ENCODE measurements at places on chromosomes 6 and 20. TPM values are rescaled to one million over a fixed set of nuclear protein-coding genes. Genes with fewer than 3 reads are reported as not detected.

LY6G6F gene
- total RNA-seq: not detected

MOCS1 gene
- 21.7 TPM for total RNA-seq

FUCA2 gene
- 13.6 TPM for total RNA-seq

APCDD1L gene
- 3.0 TPM for total RNA-seq

TSHZ2 gene
- 10.1 TPM for total RNA-seq

TMC2 gene
- 0.10 TPM for total RNA-seq

PIM1 gene
- total RNA-seq: 38.3 TPM

VSTM2L gene
- total RNA-seq: 4.1 TPM

BANF2 gene
- not detected for total RNA-seq

SLC24A3 gene
- total RNA-seq: 7.1 TPM

SOBP gene
- 5.9 TPM for total RNA-seq

WFDC12 gene
- 1.1 TPM for total RNA-seq

CALHM5 gene
- 4.6 TPM for total RNA-seq

NEURL2 gene
- 2.9 TPM for total RNA-seq

TBC1D32 gene
- 37.8 TPM for total RNA-seq

DEFB132 gene
- not detected for total RNA-seq

CAGE1 gene
- not detected for total RNA-seq

Measured in skin of body (tissue), 3 donors.